ENCODE measurements at places on chromosomes 7 and 10.

DNA sequence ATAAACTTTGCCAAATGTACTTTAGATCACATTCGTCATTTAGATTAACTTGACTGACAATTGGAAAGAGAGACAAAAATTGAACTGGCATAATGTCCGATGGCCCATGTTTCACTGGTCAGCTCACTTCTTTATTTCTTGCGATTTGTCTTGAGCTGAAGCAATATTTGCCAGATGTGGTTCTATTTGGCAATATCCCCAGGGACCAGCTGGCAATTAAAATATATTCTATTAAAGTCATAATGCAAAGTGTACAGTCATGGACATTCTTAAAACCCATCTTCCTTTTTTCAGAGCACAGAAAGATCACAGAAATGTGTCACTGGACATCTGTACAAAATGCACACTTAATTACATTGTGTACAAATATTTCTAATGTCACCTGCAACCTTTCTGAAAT, 26.3 kb downstream of the NEBL start:
- DNase-seq = no peak

- DNase-seq = no peak
Measured at GRCh38 chr7:155283565-155284194, 14.0 kb upstream of the INSIG1 start.

DNA sequence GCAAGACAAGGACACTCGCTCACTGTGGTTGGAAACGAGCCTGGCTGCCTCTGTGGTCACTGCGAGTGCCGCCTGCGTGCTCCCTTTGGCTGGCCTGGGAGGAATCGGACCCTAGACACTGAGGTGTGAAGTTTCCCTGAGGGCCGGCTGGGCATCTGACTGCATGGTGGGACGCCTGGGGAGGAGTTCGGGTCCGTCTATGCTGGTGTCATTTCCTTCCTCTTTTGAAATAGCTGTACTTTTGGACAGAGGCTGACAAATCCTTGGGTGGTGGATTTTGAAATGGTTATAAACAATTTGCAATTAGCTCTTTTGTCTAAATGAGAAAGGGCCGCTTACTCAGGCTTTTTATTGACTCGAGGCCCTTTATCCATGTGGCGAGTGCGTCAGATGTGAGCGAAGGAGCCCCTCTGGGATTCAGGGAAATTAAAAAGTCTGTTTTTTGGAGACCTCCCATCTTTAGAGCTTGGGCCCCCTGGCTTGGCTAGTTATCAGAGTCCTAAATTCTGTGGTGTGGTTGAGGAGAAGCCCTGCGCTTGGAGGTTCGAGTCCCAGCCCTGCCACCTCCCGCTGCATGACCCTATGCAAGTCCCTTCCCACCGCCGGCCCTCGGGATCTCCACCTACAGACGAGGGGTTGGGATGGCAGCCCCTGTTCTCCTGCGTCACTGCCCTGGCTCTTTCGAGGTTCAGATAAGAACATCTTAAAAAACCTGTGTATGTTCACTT, 147.1 kb downstream of the RGS10 start:
- no peak for DNase-seq

DNA sequence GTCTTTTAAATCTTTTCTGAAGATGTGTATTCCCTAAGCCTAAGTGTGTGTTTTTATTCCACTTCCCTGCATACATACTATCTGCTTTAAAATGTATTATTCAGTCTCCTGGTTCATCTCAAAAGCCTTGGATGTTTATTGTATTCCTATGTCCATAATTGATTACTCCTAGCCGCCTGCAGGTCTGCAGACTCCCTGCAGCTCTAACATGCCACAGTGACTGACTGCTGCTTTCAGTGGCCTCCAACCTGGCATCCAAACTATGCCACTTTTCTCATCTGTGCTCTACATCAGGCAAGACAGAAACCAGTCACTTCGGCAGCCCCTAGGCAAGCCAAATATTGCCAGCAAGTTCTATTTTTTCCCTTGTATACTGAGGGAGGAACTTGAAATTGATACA, 81.7 kb downstream of the ABCA13 start:
- DNase-seq = no peak

- DNase-seq = no peak
Measured at GRCh38 chr10:94146746-94147145, 153.0 kb downstream of the PLCE1 start.

- peak; percentile 38 for DNase-seq
Measured at GRCh38 chr10:62744136-62744535, 60.4 kb upstream of the ADO start.

- no peak for DNase-seq
Measured at GRCh38 chr10:118585794-118586193, 9.7 kb downstream of the PRLHR start.

DNA sequence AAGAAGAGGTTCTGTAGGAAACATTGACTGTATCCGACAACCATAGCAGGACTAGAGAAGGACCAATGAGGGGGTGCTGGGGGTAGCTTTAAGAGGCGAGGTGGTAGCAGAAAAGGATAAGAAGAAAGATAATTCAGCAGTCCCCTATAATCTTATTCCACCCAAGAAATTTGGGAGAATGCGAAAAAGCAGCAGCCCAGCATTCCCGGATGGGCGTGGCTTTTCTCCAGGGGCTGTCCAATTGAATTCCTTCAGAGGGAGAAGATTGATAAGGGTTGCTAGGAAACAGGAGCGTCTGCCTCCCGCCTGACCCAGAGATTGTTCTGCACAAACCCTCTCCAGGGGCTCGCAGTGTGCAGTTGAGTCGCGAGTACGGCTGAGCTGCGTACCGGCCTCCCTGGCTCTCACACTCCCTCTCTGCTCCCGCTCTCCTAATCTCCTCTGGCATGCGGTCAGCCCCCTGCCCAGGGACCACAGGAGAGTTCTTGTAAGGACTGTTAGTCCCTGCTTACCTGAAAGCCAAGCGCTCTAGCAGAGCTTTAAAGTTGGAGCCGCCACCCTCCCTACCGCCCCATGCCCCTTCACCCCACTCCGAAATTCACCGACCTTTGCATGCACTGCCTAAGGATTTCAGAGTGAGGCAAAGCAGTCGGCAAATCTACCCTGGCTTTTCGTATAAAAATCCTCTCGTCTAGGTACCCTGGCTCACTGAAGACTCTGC, at the start of gene GRM3:
Gene GRM3, plus strand, starts transcription at position 349 of the 721 bp plus-strand sequence. CDS start 121,237 bp downstream, outside the sequence.
- DNase-seq = no peak

All from H54 (cell line).